Transverse colon (tissue), 4 donors: ENCODE measurements at places on chromosomes 4 and X. TPM values are rescaled to one million over a fixed set of nuclear protein-coding genes. Genes with fewer than 3 reads are reported as not detected.

Gene SMPX
- total RNA-seq: 6.1 TPM

DNA sequence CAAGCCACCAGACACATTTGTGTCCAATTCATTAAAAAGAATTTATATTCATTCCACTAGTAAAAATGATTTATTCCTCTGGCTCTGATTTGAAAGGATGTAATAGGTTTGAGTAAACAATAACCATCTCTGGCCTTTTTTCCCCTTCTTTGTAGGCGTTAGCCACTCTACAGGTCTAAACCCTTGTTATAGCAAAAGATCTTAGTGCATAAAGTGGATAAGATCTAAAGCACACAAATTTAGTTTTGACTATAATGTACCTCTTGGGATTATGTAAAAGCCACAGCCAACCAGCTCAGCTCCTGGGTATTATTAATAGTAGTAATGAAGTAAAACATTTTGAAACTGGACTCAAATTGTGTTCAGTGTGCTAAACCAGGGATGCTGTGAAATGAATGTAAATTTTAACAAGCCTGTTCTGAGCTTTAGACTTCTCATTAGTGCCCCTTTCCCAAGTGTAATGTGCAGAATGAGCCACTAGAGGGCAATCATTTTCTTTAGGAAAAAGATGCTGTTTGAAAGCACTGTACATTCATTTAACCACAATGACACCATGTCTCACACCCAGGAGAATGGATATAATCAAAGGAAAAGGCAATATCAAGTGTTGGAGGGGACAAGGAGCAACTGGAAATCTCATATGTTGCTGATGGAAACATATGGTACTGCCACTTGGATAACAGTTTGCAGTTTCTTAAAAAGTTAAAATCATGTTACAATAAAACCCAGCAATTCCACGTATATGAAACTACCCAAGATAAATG lies 69.7 kb downstream of the KLHL8 start:
- no peaks in the 10 kb centered on the region for H3K27me3 ChIP-seq
- DNase-seq: peak; percentile 36
- no peak overlapping the region for H3K27ac ChIP-seq
- no peak overlapping the region for H3K4me3 ChIP-seq

DNA sequence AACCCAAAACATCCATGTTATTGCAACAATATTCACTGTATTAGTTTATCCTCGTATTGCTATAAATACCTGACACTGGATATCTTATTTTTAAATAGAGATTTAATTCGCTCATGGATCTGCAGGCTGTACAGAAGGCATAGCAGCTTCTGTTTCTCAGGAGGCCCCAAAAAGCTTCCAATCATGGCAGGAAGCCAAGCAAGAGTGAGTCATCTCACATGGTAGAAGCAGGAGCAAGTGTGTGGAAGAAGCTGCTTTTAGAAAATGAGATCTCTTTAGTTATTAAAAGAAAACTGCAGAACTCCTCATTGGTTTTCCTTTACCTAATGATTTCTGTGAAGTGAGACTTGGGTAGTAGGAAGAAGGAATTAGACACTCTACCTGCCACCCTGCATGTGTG lies 16.4 kb downstream of the ZNF732 start:
- no peaks in the 10 kb centered on the region for H3K4me1 ChIP-seq

Gene CAPN6
- 1.5 TPM for total RNA-seq

GRCh38 chr4:52421811-52422213 lies 237.3 kb downstream of the USP46 start:
- no peak overlapping the region for H3K4me3 ChIP-seq
- no peaks in the 10 kb centered on the region for H3K36me3 ChIP-seq
- no peak overlapping the region for H3K27ac ChIP-seq
- no peak for DNase-seq
- H3K4me1 ChIP-seq: no peaks in the 10 kb centered on the region

DNA sequence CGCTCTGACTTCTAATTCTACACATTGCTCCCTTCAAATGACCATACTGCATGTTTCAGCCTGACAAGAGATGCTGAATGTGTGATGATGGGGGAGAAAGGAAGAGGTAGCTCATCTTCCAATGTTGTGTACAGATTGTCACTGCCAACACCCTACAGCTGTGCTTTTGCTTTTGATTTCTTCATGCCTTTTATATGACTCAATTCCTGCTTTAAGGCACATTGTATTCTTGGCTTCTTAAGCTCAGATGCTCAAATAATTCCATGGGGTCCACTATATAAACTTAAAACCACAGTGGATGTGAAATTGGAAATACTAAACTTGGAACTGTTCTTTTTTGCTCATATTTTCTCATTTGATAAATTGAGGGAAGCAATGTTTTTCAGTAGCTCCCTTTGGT lies 183.2 kb upstream of the WDFY3 start:
- no peak overlapping the region for H3K4me3 ChIP-seq
- no peak for DNase-seq
- H3K27ac ChIP-seq: no peak overlapping the region
- H3K27me3 ChIP-seq: no peaks in the 10 kb centered on the region
- no peaks in the 10 kb centered on the region for H3K36me3 ChIP-seq

GRCh38 chrX:130055103-130055502 lies 55.2 kb downstream of the ELF4 start:
- H3K27me3 ChIP-seq: no peaks in the 10 kb centered on the region
- H3K27ac ChIP-seq: no peak overlapping the region
- no peak overlapping the region for H3K4me3 ChIP-seq
- peaks cover 5% of the 10 kb centered on the region for H3K36me3 ChIP-seq

- no peak overlapping the region for H3K4me3 ChIP-seq
- DNase-seq: no peak
- H3K36me3 ChIP-seq: no peaks in the 10 kb centered on the region
- H3K4me1 ChIP-seq: peaks cover 14% of the 10 kb centered on the region
- peak overlapping the region; percentile 22 for H3K27ac ChIP-seq
- H3K27me3 ChIP-seq: no peaks in the 10 kb centered on the region
Measured at GRCh38 chrX:72123471-72124185, 8.1 kb downstream of the RTL5 start.

GRCh38 chr4:24476282-24476681 lies 108.1 kb downstream of the DHX15 start:
- DNase-seq: no peak
- H3K4me1 ChIP-seq: peaks cover 19% of the 10 kb centered on the region
- peaks cover 40% of the 10 kb centered on the region for H3K27me3 ChIP-seq
- H3K4me3 ChIP-seq: no peak overlapping the region
- no peak overlapping the region for H3K27ac ChIP-seq
- H3K36me3 ChIP-seq: no peaks in the 10 kb centered on the region

DNA sequence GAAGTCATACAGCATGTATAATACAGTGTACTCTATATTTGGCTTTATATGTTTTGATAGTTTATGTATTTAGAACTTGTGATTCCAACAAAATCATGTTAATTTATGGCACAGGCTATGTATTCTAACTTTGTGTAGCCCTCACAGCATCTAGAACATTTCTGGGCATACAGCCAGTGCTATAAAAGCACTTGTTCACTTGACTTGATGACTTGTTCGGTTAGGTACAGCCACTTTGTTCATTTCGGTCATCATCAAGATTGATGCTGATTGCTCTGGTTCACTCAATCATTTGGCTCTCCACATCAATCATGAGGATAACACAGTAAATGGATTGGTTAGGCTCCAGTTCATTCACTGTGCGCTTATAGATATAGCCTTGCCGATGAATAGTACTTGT lies 97.6 kb upstream of the IRS4 start:
- no peak for DNase-seq
- H3K36me3 ChIP-seq: no peaks in the 10 kb centered on the region
- no peaks in the 10 kb centered on the region for H3K4me1 ChIP-seq
- H3K27ac ChIP-seq: no peak overlapping the region

Gene MAGEC3
- not detected for total RNA-seq

Gene DUSP9
- not detected for total RNA-seq

DNA sequence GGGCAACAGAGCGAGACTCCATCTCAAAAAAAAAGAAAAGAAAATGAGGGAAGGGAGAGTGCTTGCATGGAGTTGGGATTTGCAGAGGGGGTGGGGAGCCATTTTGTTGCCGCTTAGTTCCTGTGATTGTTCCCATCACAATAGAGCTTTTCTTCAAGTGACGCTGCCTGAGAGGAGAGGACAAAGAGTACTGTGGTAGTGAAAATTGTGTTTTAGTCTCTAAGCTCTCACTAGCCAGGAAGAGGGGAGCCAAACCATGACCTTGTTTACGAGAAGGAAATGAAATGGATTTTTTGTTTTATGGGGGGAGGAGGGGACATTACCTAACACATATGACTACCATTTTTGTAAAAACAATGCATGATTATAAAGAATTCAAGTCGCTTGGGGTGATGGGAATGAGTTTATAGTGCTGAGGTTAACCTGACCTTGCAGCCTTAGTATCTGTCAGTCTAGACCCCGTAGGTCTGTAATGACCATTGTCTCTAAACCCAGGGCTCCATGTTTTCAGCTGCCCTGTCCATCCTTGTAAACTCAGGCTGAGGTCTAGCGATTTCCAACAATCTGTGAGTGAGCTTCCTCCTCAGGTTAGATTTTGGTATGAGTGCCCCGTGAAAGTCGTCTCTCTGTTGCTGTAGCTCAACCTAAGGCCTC lies 18.8 kb downstream of the SRD5A3 start:
- DNase-seq: no peak
- no peak overlapping the region for H3K27ac ChIP-seq
- H3K4me1 ChIP-seq: no peaks in the 10 kb centered on the region
- no peaks in the 10 kb centered on the region for H3K36me3 ChIP-seq
- no peak overlapping the region for H3K4me3 ChIP-seq

DNA sequence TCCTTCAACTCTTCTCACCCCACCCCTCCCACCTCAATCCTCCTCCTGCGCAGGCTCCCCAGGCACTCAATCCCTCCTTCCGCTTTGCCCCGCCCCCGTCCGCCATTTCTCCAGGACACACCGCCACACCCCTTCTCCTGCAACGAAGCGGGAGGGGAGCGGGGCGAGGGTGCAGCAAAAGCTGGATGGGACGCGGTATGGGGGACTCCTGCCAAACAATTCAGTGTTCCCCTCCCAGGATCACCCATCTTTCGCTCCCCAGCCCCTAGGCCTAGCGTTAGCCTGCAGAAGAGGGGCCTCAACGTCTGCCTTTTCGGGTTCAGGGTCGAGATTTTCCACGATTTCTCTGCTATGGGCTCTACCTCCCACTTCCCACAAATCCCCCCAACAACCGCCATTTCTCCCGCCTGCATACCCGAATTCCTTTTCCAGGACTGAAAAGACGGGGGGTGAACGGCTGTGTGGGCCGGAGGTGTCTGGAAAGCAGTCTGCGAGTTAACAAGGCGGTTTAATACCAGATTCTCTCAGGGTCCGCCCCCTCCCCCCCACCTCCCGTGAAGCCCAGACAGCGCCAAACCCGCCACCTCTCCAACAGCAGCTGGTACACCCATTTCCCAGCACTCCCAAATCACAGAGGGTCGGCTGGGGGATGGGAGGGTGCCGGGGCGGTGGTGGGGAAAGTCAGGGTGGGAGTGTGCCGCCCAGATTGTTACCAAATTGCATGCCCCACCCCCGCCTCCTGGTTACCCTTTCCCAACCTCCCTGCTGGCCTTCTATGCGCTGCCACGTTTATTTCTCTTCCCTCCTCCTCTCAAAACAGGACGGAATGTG lies 774 bp downstream of the ARMCX2 start:
- no peaks in the 10 kb centered on the region for H3K36me3 ChIP-seq
- peak overlapping the region; percentile 44 for H3K4me3 ChIP-seq
- H3K4me1 ChIP-seq: no peaks in the 10 kb centered on the region
- peak overlapping the region; percentile 65 for H3K27ac ChIP-seq
- DNase-seq: peak; percentile 78

DNA sequence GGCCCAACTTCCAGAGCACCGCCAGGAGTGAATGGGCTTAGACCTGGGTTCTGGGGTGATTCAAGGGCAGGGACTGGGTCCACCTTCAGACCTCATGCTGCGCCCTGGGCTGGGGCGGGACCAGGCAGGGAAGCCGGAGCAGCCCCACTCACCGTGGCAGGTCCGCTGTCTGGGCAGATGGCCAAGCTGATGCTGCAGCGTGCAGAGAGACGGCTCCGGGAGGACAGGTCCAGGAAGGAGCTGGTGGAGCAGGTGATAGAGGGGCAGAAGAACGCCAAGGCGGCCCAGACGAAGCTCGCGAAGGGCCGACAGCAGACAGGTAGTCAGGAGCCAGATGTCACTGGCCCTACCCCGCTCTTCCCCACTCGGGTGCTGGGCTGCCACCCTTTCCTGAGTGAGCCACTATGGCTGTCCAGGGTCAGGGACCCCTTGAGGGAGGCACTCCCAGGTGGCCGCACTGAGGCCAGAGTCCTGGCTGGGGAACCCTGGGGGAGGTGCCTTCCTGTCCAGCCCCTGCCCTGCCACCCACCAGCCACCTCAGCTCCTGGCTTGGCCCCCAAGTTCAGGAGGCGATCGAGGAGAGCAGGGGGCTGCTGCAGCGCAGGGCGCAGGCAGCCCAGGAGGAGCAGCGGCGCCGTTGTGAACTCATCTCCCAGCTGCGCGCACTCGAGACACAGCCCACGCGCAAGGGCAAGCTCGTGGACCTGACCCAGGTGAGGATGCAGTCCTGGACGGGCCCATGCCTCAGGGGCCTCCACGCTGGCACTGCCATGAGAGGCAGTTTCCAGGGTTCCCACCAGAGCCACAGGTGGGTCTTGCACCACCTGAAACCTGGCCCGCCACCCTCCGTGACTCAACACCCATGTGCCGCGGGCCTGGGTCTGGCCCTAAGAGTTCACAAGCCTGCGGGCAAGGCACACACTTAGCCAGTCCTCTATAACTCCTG lies 10.1 kb upstream of the RNF4 start:
- peaks cover 12% of the 10 kb centered on the region for H3K4me1 ChIP-seq
- H3K36me3 ChIP-seq: no peaks in the 10 kb centered on the region
- no peak overlapping the region for H3K4me3 ChIP-seq
- H3K27me3 ChIP-seq: no peaks in the 10 kb centered on the region

GRCh38 chrX:65688403-65688871 lies 21.0 kb downstream of the MSN start:
- H3K27me3 ChIP-seq: no peaks in the 10 kb centered on the region
- peak overlapping the region; percentile 36 for H3K27ac ChIP-seq
- H3K4me1 ChIP-seq: peaks cover 9% of the 10 kb centered on the region

Gene MAGEE1
- 3.0 TPM for total RNA-seq

- H3K36me3 ChIP-seq: no peaks in the 10 kb centered on the region
- no peaks in the 10 kb centered on the region for H3K4me1 ChIP-seq
- H3K27me3 ChIP-seq: no peaks in the 10 kb centered on the region
Measured at GRCh38 chrX:16416588-16416987, 233.4 kb upstream of the S100G start.

Gene LRRC66
- total RNA-seq: 4.6 TPM

Gene NHSL2
- 3.7 TPM for total RNA-seq

Gene GLRA3
- not detected for total RNA-seq

DNA sequence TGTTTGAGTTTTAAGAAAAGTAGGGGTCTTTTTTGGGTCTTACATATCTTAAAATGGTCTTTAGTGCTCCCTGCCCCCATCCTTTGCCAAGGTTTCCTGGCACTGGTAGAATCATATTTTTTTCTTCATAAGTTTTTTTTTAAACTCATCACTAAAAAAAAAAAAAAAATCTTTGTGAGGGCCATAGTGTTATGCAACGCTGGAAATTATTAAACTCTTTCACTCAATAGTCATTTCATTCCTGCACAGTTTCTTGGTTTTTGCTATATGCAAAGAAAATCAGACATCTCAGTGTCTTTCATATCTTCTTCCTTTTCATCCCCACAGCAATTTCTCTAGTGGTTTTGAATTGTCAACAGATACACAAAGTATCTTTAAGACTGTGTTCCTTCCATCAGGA lies 95.6 kb downstream of the TMA16 start:
- H3K4me3 ChIP-seq: no peak overlapping the region
- no peaks in the 10 kb centered on the region for H3K36me3 ChIP-seq
- H3K27me3 ChIP-seq: no peaks in the 10 kb centered on the region
- no peaks in the 10 kb centered on the region for H3K4me1 ChIP-seq
- H3K27ac ChIP-seq: no peak overlapping the region
- no peak for DNase-seq
